ENCODE measurements at places on chromosomes 1 and 21.
A peak's percentile ranks its signal among the peaks of the same experiment; 100 is the strongest.

DNA sequence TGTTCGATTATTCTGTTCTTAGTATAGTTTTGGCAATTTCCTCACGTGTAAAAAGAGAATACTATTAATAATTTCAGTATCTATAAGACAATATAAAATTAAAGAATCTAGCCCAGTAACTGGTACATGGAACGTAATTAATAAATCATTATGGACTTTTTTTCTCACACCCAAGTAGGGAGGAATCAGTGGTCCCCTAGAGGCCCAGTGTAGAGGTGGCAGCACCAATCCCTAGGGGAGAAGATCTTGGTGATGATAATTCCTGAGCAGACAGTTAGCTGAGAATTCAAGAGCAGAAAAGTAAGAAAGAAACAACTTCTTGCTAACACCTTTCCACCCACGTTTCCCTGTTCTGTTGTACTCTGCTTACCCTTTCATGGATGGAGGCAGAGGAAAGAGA is 19.7 kb upstream of the SELE start:
- DNase-seq, result no peak

- DNase-seq, result no peak
Measured at GRCh38 chr21:32367158-32367557, 25.7 kb downstream of the URB1 start.

DNA sequence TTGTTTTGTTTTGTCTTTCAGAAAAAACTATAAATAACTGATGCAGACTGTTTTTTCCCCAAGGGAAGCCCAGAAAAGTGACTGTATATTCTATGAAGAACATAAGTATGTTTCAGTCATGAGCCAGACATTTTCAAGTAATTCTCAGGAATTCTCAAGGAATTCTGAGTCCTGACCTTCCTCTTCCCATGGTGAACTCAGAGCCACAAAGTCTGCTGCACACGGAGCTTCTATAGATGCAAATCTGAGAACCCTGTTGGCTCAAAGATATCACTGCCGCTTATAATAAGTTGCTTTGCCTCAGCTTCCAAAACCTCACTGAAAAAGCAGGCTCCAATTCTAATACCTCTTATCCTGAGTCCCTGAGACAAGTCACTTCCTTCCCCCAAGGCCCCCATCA is 418.5 kb upstream of the RUNX1 start:
- DNase-seq, result no peak

DNA sequence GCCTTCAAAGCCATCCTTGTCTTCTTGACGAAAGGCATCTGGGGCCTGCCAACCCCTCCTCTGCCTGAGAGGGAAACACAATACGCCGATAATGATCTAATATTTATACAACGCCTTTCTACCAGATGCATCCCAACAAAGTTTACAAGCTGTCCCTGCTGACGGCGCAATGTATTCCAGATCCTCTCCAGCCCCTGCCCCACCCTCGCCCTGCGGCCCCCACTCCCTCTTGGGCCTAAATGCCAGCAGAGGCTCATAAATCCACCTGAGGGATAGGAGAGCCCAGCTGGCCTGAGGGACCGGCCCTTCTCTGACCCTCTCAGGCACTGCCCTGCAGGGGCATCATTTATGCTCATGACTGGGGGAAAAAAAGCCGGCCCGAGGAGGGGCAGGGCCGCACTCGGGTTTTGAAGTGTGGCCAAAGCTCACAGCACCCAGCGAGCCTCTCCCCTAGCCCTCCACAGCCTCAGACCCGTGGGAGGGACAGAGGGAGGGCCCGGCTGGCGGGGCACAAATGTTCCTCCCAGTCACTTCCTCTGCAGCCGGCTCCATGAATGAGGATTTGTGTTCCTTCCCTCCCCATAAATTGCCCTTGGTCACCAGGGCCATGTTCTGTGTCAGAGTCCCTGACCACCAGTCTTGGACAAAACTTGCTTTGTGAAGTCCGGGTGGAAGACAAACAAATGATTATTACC is 140.3 kb downstream of the FOXD2 start:
- no peak for DNase-seq

GRCh38 chr1:155648207-155649147 is 38.5 kb downstream of the MSTO1 start:
- no peak for DNase-seq

DNA sequence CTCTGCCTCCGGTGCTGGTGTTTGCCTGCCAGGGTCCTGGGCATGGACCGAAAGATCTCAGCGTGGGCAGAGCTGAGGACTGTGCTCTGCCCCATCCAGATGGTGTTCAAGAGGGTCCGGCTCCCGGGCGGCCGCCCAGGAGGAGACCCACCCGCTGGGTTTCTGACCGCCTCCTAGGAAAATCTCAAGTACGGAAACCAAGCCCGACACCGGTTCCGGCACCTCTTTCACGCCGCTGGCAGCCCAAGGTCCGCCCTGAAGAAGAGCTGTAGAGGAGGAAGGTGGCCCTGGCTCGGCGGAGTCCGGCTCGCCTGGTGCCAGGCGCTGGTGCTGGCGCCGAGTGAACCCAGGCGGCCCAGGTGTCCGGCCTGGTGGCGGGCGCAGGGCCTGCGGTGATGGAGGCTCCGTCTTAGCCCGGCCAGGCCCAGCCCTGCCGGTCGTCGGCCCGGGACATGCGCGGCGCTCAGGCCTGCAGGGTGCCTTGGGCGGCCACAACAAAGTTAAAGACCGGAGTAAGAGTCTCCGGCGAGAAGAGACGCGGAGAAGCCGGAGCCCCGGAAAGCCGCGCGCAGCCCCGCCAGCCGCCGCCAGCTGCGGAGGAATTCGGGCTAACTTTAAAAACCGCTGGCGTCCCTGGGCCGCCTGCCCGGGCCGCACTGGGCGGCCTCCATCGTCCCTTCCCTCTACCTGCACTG is 1.5 kb downstream of the GRIK3 start:
- DNase-seq, result no peak

DNA sequence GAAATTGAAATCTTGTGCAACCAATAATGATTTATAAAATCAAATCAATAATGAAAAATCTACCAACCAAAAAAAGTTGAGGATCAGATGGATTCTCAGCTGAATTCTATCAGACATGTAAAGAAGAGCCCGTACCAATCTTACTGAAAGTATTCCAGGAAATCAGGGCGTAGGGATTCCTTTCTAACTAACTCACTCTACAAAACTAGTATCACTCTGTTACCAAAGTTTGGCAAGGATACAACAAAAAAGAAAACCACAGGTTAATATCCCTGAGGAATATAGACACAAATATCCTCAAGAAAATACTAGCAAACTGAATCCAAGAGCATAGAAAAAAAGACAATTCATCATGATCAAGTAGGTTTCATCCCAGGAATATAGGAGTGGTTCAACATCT is 52.8 kb upstream of the ADGRL4 start:
- DNase-seq, result no peak

DNA sequence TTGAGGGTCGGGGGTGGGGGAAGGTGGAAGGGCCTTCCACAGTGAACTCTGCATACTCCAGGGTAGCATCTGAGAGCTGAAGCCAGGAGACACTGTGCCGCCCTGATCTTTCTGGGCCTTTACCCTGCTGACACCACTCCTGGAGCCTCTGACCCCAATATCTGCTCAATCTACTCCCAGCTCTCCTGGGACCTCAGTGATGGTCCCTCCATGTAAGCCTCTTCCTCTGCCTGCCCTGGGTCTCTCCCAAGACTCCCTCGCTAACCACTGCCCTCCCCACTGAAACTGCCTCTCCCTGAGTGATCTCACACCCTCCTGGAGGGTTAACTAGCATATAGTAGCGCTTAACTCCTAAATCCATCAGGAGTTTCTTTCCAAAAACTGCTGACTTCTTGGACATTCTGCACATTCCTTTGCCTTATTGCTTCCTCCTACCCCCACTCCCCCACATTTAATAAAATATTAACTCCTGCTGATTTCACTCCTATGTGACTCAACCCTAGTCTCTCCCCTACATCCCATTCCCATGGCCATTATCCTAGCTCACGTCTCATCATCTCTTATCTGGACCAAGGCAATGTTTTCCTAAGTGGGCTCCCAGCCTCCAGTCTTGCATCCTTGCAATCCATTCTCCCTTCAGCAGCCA is 145.6 kb downstream of the HMGB4 start:
- no peak for DNase-seq

- DNase-seq, result no peak
Measured at GRCh38 chr1:55703726-55704363, 488.7 kb upstream of the USP24 start.

- peak; percentile 52 for DNase-seq
Measured at GRCh38 chr1:110634455-110635311, 28.5 kb upstream of the KCNA2 start.

- DNase-seq, result no peak
Measured at GRCh38 chr1:164504749-164505148, 54.2 kb upstream of the PBX1 start.

DNA sequence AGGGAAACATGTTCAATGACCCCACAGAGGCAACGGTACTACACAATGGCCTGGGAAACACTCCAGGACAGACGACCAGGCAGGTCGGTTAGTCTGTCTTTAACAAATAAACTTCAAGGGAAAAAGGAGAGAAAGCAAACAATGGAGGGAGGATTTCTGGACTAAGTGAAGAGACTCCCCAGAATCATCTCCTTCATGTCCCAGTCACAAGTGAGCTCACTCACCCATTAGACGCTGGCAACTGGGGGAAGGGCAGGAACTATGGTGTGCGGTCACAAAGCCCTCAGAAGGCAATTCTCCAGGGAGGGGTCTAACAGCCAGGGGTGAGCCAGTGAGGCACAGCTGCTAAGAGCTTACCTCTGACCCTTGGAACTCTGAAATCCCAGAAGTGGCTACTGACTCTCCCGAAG is 55.7 kb upstream of the NADK start:
- no peak for DNase-seq

GRCh38 chr1:183237046-183237445 is 51.0 kb downstream of the LAMC2 start:
- no peak for DNase-seq

DNA sequence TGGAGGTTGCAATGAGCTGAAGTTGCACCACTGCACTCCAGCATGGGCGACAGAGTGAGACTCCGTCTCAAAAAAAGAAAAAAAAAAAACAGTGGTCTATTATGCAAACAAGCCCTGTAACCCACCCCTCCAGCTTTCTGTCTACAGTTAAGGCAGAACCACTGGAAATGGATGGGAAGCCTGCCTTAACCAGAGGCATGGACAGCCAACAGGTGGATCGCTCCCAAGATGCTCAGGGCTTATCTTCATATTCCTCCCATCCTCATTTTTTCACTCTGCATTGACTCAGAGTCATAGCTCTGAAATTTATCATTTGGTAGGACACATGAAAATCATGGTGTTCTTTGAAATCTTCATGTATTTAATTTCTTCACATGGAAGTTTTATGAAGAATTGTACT is 8.7 kb downstream of the MTFR1L start:
- no peak for DNase-seq

GRCh38 chr1:28956038-28956464 is 41.7 kb downstream of the EPB41 start:
- DNase-seq, result no peak

DNA sequence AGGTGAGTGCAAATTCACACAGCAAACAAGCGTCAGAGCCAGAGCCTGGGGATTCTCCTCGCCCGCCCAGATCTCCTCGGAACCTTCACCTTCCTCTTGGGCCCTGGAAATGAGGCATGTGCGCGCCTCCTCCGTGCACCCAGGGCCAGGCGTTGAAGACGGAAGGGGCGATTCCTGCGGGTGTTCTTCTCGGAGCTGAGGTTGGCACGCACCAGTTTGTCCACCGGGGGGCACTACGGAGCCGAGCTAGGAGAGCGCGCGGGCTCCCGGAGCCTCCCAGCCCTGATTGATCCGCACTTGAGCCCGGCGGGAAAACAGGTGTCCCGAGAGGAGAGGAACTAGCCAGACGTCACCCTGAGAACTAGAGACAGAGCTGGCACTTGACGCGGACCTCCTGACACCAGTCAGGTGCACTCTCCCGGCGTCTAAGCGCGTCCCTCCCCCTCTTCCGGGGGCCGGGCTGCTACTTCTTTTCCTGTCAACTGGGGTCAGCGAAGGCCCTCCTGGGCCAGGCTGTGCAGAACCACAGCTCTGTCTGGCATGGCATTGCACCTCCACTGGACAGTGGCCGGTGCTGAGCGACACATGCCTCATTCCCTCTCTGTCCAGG is 18.3 kb upstream of the SERINC2 start:
- peak; percentile 51 for DNase-seq

DNA sequence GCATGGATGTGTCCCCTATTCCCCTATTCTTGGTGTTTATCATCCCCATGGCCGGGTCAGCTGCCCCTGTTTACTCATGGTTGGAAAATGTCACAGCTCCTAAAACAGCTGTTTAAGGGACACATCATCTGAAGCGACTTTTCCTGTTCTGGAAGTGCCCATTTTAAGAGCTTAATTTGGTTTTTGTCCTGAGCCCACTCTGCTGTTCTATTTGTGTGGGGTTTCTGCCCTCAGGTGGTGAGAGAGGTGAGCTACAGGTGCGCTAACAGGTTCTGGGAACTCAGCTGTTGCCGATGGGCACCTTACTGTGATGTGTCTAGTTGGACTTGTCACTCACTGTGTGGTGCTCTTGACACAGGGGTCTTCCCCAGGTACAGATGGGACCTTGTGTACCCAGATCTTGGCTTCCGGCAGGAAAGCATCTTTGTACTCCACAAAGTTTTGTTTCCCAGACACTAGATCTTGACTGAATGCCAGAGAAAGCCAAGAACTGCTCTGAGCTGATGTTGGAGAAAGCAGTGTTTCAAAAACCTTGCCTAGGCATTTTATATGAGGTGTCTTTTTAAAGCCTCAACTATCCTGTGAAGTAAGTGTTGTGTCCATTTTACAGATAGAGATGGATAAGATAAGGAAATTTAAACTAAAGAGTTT is 59.0 kb upstream of the CD1D start:
- no peak for DNase-seq

DNA sequence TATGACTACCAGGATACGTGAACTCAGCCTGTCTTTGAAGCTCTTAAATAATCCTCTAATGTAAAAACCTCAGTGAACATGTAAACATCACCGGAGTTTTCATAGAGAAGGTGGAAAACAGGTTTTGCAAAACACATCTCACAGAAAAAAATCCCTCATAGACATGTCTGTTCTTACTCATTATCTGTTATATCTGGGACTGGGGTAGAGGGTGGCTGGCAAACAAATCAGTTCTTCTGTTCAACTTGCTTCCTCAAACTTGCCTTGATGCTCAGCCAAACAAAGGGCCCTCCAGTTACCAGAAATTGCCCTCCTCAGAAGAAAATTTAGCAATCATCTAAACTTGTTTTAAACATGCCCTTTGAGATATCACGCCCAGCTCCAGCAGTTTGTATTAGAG is 66.1 kb upstream of the CXADR start:
- no peak for DNase-seq

DNA sequence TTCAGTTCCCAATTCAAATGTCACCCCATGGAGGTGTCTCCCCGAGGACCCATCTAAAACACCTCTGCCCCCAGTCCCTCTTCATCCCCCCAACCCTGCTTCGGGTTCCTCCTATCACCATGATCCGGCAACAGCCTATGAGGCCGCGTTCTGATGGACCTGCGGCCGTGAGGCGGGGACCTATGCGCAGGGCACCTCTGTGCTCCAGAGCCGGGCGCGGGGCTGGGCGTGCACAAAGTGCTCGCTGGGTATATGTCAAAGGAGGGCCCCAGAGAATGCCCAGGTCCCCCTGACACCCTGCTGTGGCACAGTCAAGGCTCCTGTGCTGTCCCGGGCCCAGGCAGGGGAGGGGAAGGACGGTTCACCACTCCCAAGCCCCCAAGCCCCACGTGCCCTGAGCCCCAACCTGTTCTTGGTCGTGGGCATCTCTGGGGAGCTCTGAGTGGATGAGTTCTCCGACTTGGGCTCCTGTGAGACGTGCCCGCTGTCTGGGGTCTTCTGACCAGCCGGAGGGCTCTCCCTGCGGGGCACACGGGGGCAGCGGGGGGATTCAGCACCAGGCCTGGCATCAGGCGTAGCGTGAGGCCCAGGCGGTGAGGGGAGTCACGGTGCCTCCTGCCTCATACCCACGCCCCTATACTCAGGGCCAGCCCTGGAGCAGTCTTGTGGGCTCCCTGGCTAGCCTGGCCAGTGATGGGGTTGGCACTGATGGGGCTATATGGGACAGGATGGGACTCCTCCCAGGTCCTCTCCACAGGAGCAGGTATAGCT is 67.7 kb downstream of the RAP1GAP start:
- no peak for DNase-seq

Measured in stimulated activated CD4-positive, alpha-beta T cell treated with anti-CD3 and anti-CD28 coated beads, Interleukin-2, amount 100 ng/mL, for 4 hours (primary cell).